ENCODE measurements at places on chromosomes 5 and 9.

- DNase-seq = no peak
Measured at GRCh38 chr9:107226421-107226820, 56.7 kb upstream of the RAD23B start.

GRCh38 chr9:114591291-114591787, 3.8 kb downstream of the ATP6V1G1 start:
- DNase-seq = no peak

DNA sequence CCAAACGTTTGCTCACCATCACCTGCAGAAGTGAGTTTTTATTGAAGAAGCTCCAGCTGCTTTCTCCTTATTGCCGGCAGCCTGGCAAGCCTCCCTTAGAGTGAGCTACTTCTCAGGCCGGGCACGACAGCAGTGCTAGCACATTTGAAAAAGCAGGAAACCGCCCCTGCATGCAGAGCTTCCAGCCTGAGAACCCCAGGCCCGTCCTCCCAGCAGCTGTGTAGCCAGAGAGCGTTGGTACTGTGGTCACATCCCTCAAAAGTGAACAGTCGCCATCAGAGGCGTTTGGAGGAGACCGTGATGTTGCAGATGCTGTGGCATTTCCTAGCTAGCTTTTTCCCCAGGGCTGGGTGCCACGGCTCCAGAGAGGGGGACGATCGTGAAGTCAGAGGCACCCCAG, 23.5 kb downstream of the SLC25A25 start:
- no peak for DNase-seq

DNA sequence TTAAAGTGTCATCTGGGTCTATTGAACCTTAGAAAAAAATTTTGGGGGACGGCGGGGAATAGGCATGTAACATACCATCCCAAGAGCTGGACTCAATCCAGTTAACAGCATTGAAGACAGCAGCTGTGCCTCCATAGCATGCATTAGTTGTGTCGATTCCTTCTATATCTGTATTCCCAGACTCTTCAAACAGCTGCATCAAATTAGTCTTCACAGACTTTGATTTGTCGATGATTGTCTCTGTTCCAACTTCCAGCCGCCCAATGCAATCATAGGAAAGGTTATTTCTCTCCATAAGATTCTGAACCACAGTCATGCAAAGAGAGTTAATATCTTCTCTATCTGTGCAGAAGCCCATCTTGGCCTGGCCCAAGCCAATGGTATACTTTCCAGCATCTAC, 14.8 kb downstream of the HMGCS1 start:
- no peak for DNase-seq

DNA sequence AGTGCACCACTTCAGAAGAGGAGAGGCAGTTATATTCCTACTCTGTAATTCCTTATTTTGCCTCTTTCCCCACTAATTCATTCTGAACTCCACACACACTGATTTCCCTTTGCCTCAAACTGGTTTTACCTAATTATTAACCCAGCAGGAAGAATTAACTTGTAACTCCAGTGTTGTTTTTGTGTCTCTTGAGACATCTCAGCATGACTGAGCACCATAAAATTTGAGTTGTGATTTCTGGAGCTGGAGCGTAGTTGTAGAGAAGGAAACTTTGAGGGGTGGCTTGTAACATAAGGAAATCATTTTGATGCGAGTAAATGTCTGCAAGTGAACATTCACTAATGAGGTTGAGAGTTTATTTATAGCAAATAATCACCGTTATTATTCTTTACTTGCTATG, 265.2 kb downstream of the TMEM38B start:
- DNase-seq = no peak

- no peak for DNase-seq
Measured at GRCh38 chr9:16030528-16031185, 477.8 kb downstream of the CCDC171 start.

DNA sequence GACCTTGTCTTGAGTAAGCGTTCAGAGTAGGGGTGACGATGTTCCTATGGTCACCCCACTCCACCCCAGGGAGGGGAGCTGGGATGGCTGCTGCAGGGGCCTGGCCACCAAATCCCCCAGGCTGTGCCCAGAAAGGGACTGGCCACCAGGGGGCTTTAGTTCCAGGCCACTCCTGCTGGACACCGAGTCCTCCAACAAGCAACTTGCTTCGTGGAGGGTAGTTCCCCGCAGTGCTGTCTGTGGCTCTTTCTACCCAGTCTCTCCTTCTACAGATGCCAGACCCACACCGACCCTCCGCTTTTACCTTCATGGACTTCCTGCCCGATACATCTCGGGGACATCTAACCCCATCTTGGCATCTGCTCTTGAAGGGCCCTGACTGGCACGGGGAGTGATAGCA, 35.7 kb upstream of the GABRP start:
- peak; percentile 38 for DNase-seq

DNA sequence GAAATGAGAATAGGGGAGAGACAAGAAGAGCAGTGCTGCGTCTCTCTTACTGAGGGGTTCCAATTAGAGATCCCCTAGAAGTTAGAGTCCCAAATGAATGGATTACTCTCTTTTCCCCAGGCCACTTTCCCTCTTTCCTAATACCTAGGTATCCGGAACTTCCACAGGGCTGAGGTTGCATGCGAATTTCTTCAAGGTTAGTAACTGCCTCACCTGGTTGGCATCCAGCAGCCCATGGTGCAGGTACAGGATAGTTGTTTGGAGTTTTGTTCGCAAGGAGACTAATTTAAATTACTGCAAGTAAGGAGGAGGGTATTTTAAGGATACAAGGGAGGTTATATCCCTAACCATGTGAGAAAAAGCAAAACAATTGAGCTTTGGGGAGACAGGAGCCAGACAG, 52.4 kb upstream of the JAK2 start:
- no peak for DNase-seq

DNA sequence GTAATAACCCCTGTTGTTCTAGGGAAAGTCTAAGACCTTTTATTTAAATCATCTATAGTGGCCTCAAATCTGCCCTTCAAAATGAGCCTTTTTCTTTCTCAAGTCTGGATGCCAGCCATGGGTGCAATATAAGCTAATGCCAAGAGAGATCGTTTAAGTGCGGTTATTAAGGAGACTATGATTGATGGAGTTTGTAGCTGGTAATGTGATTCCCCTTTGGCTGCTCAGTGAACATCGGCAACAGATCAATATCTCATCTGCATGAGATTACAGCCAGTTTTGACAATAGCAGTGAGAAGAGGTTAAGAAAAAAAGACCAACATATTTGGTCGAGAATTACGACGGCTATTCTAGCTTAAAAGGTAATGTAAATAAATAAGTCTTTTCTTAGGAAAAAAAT, 1049.4 kb upstream of the NUDT12 start:
- DNase-seq = peak; percentile 3

- peak; percentile 54 for DNase-seq
Measured at GRCh38 chr5:177362610-177363507, 5.1 kb downstream of the RGS14 start.

GRCh38 chr5:135219868-135220267, 179.2 kb downstream of the MACROH2A1 start:
- DNase-seq = no peak

GRCh38 chr5:16573401-16573800, 43.4 kb downstream of the RETREG1 start:
- no peak for DNase-seq

- DNase-seq = no peak
Measured at GRCh38 chr5:90967851-90968250, 409.3 kb downstream of the ADGRV1 start.

- no peak for DNase-seq
Measured at GRCh38 chr9:36725777-36726356, 153.2 kb downstream of the MELK start.

Measured in retina (tissue), 1 donor.